B cell (primary cell): ENCODE measurements at places on chromosomes 7 and 10.
A peak's percentile ranks its signal among the peaks of the same experiment; 100 is the strongest.

DNA sequence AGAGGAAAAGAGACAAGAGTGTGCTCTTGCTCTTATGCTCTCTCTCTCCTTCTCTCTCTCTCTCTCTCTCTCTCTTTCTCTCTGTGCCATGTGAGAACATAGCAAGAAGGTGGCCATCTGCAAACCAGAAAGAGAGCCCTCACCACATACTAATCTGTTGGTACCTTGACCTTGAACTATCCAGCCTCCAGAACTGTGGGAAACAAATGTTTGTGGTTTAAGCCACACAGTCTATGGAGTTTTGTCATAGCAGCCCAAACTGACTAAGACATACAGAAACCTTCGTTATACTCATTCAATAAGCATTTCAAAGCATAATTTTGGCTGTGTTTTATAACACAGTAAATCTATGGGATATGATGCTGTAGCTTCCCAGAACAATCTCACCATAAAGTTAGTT lies 56.4 kb upstream of the PLPP4 start:
- DNase-seq, result no peak

GRCh38 chr7:40918701-40919271 lies 784.0 kb downstream of the SUGCT start:
- DNase-seq, result no peak

GRCh38 chr7:131691454-131692130 lies 135.2 kb upstream of the PODXL start:
- DNase-seq, result no peak

- DNase-seq, result no peak
Observed at GRCh38 chr7:80312139-80312661, 177.6 kb downstream of the GNAI1 start.

DNA sequence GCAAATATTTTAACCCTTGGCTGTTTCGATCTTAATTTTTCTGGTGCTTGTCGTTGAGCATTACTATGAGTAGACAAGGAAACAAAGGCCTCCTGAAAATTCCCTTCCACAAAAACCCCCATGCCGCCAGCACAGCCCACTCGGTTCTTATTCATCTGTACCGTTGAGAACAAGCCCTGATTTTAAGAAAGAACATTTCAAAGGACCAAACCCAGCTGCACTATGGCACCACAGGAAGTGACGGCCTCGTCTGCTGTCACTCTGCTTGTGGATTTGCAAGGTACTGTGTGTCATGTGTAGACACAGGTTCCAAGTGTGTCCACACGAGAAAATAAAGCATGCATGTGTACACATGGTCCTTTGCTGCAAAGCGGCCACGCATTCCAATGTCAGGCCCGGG lies 285.2 kb downstream of the DNAJB6 start:
- no peak for DNase-seq

GRCh38 chr10:26367771-26368170 lies 70.4 kb upstream of the APBB1IP start:
- peak; percentile 59 for DNase-seq

DNA sequence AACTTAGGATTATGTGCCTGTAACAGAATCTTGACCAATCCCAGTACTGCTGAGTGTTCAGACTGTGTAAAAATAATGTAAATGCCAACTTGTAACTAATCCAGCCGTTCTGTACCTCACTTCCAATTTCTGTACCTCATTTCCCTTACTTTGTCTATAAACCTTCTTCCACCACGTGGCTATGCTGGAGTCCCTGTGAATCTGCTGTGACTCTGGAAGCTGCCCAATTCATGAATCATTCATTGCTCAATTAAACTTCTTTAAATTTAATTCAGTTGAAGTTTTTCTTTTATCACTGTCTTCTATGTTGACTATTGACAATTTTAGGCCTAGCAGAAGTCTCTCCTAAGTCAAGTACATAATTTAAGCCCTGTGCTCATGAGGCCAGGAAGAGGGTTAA lies 215.3 kb upstream of the RHOBTB1 start:
- no peak for DNase-seq

DNA sequence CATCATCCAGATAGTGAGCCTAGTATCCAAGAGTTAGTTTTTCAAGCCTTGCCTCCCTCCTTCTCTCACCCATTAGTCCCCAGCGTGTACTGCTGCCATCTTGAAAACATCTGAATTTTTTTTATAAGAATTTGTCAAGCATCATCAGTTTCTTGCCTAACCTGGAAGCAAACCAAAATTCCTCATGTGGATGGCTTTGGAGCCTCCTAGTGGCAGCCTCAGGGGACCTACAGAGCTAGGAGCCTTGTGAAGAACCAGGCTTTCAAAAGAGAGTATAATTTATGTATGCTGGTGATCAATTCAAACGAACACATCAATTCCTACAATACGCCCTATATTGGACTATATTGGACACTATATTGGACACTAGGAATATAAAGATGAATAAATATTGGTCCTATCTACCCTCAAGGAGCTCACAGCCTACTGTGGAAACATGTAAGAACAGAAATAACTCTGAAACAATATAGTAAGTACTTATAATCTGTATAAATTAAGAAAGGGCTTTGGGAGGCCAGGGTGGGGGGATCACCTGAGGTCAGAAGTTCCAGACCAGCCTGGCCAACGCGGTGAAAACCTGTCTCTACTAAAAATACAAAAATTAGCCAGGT lies 63.4 kb downstream of the HPSE2 start:
- DNase-seq, result no peak

GRCh38 chr7:96792115-96792514 lies 82.5 kb upstream of the SEM1 start:
- no peak for DNase-seq

DNA sequence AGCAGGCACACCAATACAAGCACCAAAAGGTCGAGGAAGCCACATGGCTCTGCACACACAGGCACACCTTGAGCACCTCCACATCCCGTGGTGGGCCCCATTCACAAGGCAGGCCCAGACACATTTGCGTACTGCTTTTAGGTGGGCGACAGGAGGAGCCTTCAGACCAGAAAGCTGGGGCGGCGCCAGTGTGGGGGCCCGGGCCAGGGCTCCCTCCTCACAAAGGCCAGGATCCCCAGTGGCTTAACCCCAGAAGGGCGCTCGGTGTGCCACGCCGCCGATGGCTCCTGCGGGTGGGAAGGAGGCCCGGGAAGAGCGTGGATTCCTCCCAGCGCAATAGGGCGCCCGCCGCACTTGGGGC lies 2.8 kb upstream of the SMARCD3 start:
- DNase-seq, result no peak

DNA sequence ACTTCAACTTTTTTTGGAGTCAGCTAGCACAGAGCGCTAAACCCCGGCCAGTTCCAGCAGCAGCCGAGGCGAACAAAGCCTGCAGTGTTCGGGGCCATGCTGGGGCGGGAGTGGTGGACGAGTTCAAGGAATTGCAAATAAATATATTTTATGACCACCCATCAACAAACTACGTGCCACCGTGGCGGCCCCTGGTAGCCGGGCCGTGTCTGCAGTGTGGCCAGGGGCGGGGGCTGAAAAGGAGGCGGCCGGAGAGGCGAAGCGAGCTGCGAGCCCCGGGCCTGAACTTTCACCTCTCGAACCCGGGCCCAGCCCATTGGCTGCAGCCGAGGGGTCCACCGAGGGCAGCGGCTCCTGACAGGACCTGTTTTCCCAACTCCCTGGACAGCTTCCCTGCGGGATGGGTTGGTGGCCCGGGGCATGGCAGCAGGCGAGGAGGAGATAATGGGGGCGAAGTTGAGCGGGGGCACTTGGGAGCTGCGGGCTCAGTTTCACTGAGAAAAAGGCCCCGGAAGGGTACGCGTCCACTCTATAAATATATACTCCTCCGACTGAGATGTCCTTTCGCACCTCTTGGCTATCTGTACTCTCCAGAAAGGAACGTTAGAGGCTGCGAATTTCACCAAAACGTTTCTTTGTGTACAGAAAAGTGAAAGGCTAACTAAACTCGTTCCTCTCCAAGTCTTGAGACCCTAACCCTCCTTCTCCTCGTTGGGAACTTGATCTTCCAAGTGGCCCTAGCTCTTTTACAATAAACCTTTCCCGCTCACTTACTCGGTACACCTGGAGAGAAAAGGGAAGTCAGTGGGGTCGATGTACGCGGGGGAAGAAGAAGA lies 164.6 kb upstream of the PPP1R3A start:
- DNase-seq, result peak; percentile 44

GRCh38 chr10:58920655-58921003 lies 255.8 kb upstream of the PHYHIPL start:
- DNase-seq, result no peak

DNA sequence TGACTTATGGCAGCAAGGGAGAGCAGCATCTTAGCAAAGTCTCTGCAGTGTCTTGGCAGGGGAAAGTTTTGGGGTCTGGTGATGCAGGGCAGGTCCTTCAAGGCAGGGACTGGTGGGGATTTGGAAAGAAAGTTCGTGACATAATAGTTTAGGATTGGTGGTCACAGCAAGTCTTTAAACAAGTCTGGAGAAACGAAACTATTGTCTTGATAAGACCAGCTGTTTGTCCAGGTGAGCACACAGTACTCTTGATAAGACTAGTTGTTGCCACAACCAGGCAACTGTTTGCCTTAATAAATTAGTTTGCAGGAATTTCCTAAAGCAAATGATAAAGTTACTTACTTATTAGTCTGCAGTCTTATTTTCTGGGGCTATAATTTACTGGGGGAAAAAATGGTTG lies 136.1 kb downstream of the AKR1D1 start:
- no peak for DNase-seq

GRCh38 chr10:86385806-86386205 lies 19.2 kb upstream of the GRID1 start:
- DNase-seq, result no peak

GRCh38 chr10:95281206-95281605 lies 9.6 kb downstream of the PDLIM1 start:
- no peak for DNase-seq

- no peak for DNase-seq
Observed at GRCh38 chr10:50993771-50994251, 80.5 kb upstream of the PRKG1 start.

- no peak for DNase-seq
Observed at GRCh38 chr10:79405995-79406515, 39.4 kb downstream of the ZCCHC24 start.

GRCh38 chr7:140082770-140083169 lies 20.0 kb upstream of the PARP12 start:
- no peak for DNase-seq

- DNase-seq, result no peak
Observed at GRCh38 chr7:31373337-31374289, 33.1 kb upstream of the NEUROD6 start.

DNA sequence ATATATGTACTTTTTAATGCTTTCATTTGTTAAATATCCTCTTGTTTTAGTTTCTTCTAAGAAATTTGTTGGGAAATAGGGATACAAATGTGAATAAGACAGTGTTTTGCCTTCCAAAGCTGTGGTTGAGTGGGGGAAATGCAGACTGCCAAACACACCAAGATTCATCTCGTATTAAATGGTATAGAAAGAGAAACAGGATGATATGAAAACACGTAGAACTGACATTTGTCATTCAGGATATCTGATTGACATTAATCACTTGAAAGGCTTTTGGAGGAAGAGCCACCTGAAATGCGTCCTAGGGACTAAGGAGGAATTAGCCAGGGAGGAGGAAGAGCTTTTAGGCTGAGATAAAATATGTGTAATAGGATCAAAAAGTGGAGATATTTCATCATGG lies 287.4 kb upstream of the SEMA3C start:
- DNase-seq, result no peak

GRCh38 chr7:100126931-100127865 lies at the start of gene MBLAC1:
Gene MBLAC1 (plus strand): TSS chr7:100126967. CDS start chr7:100127396, 429 bp downstream.
- DNase-seq, result peak; percentile 97

- DNase-seq, result no peak
Observed at GRCh38 chr10:62647375-62648092, 157.0 kb upstream of the ADO start.

GRCh38 chr7:265192-265997 lies 24.6 kb upstream of the FOXL3 start:
- no peak for DNase-seq

- no peak for DNase-seq
Observed at GRCh38 chr7:2602406-2603043, 29.3 kb upstream of the TTYH3 start.

GRCh38 chr7:23490357-23491135 lies 20.3 kb upstream of the IGF2BP3 start:
- peak; percentile 78 for DNase-seq

- DNase-seq, result no peak
Observed at GRCh38 chr7:139981511-139981895, 81.2 kb downstream of the PARP12 start.

- DNase-seq, result no peak
Observed at GRCh38 chr10:86348321-86349210, 18.0 kb downstream of the GRID1 start.

DNA sequence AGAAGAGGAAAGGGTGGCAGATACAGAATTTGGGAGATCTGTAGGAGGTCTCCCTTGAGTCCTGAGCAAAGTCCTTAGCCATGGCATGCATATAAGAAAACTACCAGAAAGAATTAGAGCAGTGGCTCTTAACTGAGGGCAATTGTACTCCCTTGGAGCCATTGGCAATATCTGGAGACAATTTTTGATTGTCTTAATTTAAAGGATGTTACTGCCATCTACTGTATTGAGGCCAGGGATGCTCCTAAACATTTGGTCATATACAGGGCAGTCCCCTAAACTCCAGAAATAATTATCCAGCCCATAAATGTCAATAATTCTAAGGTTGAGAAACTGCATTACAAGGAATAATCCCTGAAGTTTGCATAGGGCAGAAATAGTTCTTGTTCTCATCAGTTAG lies 136.4 kb upstream of the ODAD2 start:
- no peak for DNase-seq

DNA sequence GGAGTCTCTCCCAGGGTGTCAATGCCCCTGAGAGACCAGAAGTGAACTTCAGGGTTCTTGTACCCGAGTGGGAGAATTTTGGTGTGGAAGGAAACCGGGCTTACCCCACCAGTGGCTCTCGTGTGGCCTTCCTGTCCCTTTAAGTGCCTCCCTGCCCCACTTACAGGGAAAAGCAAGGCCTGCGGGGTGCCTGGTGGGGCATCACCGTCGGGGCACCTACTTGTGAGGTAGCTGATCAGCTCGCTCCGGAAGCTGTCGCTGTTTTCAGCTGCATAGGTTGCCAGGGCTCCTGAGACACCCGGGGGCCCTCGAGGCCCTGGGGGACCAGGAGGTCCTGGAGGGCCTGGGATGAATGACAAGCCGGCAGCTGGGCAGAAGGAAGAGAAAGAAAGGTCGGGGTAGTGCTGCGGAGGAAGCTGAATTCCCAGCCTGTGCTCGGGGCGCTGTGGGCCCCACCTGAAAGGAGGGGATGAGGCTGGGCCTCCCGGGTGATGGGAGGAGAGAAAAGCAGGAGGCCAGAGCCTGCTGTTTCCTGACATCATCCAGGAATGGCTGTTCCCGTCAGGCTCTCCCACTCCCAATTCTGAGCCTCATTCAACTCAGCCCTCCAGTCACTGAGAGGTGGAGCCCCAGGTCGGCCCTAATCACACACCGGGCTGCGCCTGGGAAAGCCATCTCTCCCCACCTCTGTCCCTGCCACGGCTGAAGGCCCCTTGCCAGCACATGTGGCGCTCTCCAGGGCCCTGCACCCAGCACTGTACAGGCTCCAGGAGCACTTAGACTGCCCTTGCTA lies 51.1 kb downstream of the COL17A1 start:
- no peak for DNase-seq

- no peak for DNase-seq
Observed at GRCh38 chr10:63698787-63699150, 177.6 kb downstream of the REEP3 start.
